Lower lobe of right lung (tissue), 2 donors: ENCODE measurements at places on chromosomes 16 and 17.

GRCh38 chr16:15566095-15566494 is 76.9 kb downstream of the MARF1 start:
- DNase-seq = no peak

DNA sequence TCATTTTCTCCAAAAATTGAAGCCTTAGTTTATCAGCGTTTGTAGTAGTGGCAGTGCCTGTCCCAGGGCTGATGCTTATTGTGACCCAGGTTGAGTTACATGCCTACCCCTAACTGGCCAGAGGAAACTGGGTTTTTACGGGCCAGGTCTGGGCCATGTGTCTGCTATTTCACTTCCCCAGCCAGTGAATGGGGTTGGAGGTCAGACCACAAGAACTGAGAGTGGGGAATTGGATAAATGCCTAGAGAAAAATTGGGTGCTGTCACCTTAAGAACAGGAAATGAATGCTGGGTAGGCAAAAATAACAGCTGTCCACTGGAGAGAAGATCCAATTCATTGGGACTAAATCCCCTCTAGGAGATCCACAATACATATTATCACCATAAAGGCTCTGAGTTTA is 5.2 kb downstream of the ADPRM start:
- DNase-seq = no peak

DNA sequence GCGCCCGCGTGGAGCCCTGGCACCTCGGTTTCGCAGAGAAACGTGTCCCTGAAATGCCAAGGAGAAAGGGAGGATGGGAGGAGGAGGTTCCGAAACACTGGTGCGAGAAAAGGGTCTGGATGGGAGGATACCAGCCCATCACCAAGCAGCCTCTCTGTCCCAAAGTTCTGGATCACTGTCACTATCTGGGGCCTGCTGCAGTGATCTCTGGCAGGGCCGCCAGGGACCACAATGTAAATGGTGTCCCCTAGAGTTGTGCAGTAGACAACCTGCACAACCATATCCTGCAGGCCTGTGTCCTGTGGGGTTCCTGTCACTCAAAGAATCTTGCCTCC is 229.3 kb downstream of the C16orf78 start:
- no peak for DNase-seq

- DNase-seq = no peak
Measured at GRCh38 chr17:49898366-49899190, 50.7 kb upstream of the TAC4 start.

- no peak for DNase-seq
Measured at GRCh38 chr16:31439519-31439918, 3.1 kb downstream of the ZNF843 start.

DNA sequence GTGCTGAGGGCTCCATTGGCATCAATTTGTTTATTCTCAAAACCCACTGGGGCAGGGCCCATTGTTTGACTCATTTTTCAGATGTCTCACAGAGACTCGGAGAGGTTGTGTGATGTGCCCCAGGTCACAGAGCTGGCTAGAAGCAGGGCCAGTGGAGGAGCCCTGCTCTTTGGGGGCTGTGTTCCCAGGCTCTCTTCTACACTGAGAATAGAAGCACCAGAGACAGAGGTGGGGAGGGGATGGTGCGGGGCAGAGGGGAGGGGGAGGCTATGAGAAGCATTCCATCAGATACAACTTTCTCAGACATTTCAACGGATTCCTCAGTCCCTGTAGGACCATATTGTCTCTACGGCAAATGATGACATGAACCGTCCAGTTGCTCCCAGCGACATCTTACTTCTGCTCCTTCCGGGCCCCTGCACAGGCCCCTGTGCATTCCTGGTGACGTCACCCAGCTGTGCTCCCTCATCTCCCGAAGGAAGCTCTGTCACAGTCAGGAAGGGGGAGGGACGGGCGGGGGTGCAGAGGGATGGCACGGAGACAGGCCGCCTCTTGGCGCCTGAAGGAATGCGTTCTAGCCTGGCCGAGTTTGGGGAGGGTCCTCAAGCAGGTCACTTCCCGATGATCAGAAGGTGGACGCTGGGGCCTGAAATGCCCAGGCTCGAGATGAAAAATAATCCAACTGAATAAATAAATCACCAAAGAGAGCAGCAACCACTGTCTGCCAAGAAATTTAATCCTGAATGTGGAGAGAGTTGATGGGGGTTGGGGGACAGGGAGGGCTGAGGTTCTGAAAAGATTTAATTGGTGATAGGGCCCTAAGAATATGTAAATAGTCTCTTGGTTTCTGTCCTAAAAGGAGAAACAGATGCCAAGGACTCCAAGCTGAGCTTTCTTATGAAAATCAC is 114.1 kb downstream of the NOG start:
- DNase-seq = no peak

DNA sequence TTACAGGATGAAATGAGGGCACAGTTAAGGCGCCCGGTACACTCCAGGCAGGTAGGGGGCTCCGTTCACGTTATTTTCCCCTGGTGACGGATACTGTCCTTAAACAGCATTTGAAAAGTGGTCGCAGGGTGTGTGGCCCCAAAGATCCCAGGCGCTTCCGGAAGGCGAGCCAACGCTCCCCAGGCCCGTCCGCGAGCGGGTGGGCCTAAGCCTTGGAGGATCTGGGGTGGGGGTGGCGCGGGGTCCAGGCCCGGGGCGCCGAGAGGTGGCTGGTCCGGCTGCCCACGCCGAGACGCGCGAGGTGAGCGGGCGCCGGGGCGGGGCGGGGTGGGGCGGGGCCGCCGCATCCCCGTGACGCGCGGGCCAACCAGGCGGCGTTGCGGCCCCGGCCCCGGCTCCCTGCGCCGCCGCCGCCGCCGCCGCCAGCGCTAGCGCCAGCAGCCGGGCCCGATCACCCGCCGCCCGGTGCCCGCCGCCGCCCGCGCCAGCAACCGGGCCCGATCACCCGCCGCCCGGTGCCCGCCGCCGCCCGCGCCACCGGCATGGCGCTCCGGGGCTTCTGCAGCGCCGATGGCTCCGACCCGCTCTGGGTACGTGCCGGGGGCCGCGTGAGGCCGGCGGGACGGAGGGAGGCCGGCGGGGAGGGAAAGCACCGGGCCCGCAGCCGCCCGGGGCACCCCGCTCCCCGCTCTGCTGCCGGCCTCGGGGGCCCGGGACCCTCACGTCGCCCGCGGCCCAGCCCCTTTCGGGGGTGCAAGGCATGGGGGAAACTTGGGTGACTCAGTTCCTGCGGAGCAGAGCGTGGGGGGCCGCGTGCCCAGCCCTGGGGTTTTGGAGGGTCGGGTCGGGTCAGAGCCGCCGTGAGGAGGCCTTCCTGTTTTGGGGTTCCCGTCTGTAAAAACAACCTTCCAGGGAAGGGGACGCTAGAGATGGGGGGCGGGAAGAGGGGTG is at the start of gene ABCC1:
TSS of gene ABCC1 (plus strand) at position 407 of the 951 bp plus-strand sequence. CDS start at position 543, 136 bp downstream.
- DNase-seq = peak; percentile 62

GRCh38 chr16:82506692-82507670 is 119.8 kb upstream of the CDH13 start:
- DNase-seq = no peak

GRCh38 chr17:30476726-30477082 is 504 bp upstream of the GOSR1 start:
- no peak for DNase-seq
